ENCODE measurements at places on chromosomes 7 and 10.

GRCh38 chr10:89649051-89649450 lies 4.0 kb upstream of the PANK1 start:
- DNase-seq = no peak

- no peak for DNase-seq
Measured at GRCh38 chr10:33241351-33241750, 93.1 kb downstream of the NRP1 start.

GRCh38 chr10:61642676-61643075 lies 20.1 kb upstream of the CABCOCO1 start:
- no peak for DNase-seq

- DNase-seq = no peak
Measured at GRCh38 chr10:99431190-99431760, 851 bp upstream of the GOT1 start.

DNA sequence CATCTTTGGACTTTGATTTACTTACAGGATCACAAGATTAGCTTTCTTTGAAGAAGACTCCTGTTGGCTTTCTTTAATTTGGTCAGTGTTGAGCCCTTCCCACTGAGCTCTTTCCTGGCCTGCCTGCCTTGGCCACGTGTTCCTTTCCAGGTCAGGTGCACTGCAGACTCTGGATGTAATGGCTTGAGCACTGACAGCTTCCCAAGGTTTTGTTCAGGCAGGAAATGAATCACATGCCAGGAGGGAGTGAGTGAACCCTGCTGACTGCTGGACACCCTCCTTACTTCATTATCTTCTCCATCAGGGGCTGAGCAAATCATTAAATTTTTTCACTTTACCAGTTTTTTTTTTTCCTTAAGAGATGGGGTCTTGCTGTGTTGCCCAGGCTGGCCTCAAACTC lies 29.8 kb downstream of the SNX10 start:
- DNase-seq = no peak

DNA sequence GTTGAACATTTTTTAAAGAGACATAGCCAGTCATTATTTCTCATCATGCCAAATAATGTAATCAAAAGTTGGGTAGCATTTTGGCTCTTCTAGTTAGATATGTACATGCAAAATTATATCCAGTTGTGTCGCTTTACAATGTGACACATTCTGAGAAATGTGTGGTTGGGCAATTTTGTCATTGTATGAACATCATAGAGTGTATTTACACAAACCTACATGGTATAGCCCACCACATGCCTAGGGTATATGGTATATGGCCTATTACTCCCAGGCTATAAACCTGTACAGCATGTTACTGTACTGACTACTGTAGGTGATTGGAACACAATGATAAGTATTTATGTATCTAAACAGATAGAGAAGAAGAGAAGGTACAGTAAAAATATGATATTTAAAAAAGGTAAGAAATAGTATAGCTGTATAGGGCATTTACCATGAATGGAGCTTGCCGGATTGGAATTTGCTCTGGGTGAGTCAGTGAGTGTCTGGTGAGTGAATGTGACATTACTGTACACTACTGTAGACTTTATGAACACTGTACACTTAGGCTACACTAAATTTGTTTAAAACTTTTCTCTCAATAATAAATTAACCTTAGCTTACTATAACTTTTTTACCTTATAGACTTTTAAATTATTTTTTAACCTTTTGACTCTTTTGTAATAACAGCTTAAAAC lies 16.5 kb downstream of the ZNF365 start:
- DNase-seq = no peak

DNA sequence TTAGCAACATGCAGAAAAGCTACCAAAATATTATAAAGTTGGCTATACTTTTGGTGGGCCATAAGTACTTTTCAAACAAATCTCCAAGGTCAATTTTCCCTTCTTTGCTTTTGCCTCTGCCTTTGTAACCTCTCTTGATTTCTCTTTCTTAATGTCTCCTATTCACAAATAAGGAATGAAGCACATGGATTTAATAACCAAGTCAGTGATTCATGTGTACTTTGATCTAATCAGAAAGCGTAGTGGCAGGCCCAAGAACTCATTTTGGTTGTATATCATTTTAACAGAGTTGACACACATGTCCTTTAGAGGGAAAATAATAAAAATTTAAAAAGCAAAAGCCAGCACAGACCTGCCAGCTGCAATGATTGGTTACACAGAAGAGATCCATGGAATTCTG lies 93.7 kb downstream of the FZD1 start:
- DNase-seq = peak; percentile 63

DNA sequence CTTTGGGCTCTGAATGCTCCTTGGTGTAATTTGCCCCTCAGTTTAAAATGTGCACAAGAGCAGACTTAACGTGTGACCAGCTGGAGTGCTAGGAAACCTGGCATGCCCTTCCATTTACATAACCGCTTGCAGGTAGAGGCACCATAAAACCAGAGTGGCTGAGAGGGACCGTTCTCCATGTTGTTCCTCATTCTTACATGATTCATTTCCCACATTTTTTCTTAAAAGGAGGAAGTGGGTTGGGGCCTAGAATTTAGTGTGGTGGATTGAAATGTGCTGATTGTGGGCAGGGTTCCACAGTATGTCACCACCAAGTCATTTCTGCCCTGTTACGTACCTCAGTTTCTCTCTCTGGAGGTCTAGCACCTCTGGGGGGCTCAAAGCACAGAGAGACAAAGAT lies 375.8 kb upstream of the VSTM2A start:
- DNase-seq = no peak

DNA sequence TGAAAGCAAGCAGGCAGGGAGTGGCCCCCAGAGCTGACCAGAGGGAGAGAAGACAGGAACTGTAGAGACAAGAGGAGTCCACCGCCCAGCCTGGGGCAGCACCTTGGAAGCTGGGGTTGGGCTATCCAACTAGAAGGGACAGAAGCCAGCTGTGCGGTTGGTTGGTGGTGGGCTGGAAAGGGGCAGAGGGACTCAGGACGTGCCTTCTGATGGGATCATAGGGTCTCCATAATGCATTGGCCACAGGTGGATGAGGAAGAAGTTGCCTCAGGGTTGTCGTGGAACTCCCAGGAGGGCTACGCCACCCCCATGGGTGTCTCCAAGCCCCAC lies 114.0 kb upstream of the RET start:
- DNase-seq = no peak

DNA sequence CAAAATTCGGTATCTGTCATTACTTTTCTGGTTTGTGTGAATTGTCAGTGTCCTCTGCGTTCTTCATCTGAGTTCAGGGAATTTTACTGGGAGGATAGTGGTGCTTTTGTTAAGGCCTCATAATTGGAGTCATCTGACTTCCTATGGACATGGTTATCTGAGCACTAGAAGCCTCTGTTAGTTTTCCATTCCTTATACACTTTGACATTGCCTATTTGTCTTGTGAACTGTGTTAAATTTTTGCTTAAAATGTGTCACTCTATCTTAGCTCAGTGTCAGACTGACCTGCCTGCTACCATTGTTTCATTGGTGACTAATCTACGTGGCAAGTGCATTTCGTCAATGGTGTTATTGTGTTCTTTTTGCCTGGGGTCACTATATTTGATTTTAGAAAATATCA lies 253.3 kb downstream of the SEMA3A start:
- no peak for DNase-seq
